T-helper 2 cell (primary cell): ENCODE measurements at places on chromosomes 2 and 18.
A peak's percentile ranks its signal among the peaks of the same experiment; 100 is the strongest.

- DNase-seq: no peak
Measured at GRCh38 chr2:134280726-134281125, 26.9 kb downstream of the MGAT5 start.

- peak; percentile 68 for DNase-seq
Measured at GRCh38 chr18:25164848-25165811, 186.8 kb downstream of the ZNF521 start.

- DNase-seq: no peak
Measured at GRCh38 chr2:78614726-78615125, 410.8 kb upstream of the REG3G start.

- no peak for DNase-seq
Measured at GRCh38 chr2:185531721-185532120, 206.9 kb upstream of the FSIP2 start.

DNA sequence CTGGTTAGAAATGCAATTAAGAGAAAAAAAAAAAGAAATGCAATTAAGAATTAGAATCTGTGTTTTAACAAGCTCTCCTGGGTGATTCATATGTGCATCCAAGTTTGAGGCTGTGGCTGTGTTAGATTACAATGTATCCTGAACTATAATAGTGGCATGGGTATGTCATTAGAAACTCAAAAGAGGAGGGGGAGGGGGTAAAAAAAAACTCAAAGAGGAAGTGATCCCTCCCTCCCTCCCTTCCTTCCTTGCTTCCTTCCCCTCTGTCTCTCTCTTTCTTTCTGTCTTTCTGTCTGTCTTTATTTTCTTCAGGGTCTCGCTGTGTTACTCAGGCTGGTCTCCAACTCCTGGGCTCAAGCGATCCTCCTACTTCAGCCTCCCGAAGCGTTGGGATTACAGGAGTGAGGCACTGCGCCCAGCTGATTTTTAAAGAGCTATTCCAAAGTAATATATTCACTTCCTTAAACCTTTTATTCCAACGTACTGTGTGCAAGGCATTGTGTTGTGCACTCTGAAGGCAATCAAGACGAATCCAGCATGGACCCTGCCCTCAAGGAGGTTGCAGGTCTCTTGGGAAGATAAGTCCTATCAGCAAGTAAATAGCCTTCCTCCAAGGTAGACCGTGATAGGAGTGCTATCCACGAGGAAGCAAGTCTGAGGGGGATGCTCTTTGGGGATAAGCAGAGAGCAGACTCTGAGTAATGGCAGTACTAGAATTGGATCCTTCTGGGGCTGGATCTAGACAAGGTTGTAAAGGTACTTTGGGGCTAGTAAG, 35.9 kb upstream of the MCFD2 start:
- no peak for DNase-seq

DNA sequence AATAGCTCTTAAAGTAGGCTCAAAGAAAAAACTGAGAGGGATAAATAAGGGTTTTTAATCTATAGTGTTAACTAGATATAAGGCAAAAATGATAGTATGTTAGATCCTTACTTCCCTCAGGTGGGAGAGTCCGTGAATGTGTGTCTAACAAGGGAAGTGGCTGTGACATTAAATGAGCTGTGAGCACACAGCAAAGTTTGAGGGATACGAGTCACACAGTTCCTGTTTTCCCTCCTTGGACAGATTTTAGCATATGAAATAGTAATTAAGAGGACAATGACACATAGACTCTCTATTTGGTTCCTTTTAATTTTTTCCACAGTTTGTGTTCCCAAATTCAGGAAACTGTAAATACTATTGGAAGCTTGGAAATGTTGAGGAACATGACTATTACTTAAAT, 148.4 kb upstream of the CAVIN2 start:
- no peak for DNase-seq

DNA sequence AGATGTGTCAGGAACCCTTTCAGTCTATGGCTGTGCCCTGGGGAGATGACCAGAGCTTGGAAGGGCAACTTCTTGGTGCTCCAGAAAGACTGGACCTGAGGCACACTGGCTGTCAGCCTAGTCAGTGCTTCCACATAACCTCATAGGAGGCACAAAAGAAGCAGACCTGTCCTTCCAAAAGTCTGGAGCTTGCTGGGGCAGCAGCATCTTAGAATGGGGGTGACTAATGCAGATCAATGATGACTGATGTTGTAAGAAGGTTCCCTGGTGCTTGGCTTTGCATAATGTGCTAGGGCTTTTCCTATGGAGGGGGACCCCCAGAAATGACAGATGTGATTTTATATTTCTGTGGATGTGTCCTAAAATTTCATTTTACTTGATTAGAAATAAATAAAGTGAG, 255.7 kb upstream of the THUMPD2 start:
- no peak for DNase-seq
